ENCODE measurements at places on chromosomes 11 and 22.

GRCh38 chr11:47496808-47497207, 47.9 kb upstream of the RAPSN start:
- no peak for DNase-seq

DNA sequence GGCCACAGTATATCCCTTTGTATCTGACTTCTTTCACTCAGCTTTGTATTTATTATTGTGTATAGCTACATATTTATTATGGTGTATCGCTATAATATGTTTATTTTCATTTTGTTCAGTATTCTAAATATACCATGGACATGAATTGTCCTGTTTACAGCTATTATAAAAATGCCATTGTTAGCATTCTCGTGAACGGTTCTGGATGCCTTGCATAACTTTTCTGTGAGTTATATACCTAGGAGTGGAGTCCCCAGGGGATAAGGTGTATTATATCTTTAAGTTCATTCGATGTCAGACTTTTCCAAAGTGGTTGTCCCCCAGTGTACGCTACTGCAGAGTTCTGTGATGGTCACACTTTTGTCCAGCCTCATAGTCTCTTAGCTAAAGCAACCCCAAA, 301.7 kb downstream of the TMEM135 start:
- no peak for DNase-seq

DNA sequence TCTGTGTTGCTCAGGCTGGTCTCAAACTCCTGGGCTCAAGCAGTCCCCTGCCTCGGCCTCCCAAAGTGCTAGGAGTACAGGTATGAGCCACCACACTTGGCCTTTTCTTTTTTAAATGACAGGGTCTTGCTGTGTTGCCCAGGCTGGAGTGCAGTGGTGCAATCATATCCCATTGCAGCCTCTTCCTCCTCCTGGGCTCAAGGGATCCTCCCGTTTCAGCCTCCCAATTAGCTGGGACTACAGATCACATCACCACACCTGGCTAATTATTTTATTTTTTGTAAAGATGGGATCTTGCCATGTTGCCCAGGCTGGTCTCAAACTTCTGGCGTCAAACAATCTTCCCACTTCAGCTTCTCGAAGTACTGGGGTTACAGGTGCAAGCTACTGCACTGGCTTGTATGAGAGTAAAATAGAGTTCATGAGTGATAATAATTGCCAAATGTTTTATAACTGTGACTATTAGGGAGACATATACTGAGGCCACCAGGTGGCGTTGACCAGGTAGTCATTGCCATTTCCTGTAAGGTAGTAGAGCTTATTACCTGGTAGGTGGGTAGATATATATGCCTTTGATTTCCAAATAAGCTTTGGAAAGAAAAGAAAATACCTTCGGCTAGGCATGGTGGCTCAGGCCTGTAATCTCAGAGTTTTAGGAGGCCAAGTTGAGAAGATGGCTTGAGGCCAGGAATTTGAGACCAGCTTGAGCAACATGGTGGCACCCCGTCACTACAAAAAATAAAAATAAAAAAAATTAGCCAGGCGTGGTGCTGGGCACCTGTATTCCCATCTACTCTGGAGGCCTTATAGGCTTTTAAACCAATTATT, 5.4 kb downstream of the FDX1 start:
- DNase-seq, result no peak

DNA sequence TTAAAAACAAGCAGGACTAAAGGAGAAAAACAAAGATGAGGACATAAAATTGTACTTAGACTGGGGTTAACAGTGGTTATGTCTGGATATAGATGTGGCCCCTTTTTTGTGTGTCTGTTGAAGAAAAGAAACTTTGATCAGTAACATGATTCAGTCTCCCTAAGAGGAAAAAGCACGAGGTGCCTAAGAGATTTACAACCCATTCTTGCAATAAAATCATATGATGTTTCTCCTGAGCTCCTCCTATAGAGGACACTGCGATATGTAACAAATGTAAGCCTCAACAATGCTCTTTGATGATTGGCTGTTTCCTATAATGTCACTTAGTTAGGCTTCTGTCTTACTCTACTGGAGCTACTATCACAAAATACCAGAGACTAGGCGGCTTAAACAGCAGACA, 77.9 kb downstream of the FBXO7 start:
- DNase-seq, result no peak

Measured in stimulated activated CD4-positive, alpha-beta T cell treated with anti-CD3 and anti-CD28 coated beads, Interleukin-1b, Interleukin-23, amount 100 ng/mL, for 24 hours (primary cell).